ENCODE measurements at places on chromosomes 1 and 21. TPM values are rescaled to one million over a fixed set of nuclear protein-coding genes. Genes with fewer than 3 reads are reported as not detected.
A peak's percentile ranks its signal among the peaks of the same experiment; 100 is the strongest.

DNA sequence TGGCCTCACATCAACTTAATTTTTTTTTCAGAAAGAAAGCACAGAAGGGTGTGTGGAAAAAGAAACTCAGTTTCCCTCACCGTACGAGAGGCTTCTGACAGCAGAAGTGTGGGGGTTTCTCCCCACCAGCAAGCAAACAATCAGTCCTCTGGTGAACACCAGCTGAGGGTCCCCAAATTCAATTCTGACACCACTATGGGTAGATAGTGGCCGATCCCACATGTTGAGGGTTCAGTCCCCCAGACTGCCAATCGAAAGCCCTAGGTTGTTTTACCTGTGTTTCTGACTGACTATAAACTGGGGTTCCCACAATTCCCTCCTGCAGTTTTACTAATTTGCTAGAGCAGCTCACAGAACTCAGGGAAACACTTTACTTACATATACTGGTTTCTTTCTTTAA, 2.1 kb downstream of the IFI6 start:
- H3K4me3 ChIP-seq = no peak overlapping the region
- no peak for DNase-seq
- no peaks in the 10 kb centered on the region for H3K36me3 ChIP-seq
- H3K4me1 ChIP-seq = peaks cover 6% of the 10 kb centered on the region

GRCh38 chr1:85762804-85763203, 54.6 kb upstream of the ZNHIT6 start:
- no peaks in the 10 kb centered on the region for H3K4me1 ChIP-seq
- no peaks in the 10 kb centered on the region for H3K36me3 ChIP-seq
- no peaks in the 10 kb centered on the region for H3K27me3 ChIP-seq
- no peak for DNase-seq
- no peak overlapping the region for H3K27ac ChIP-seq

- no peak overlapping the region for H3K27ac ChIP-seq
- H3K4me1 ChIP-seq = peaks cover 15% of the 10 kb centered on the region
- no peak for DNase-seq
- H3K27me3 ChIP-seq = no peaks in the 10 kb centered on the region
- no peak overlapping the region for H3K4me3 ChIP-seq
Measured at GRCh38 chr1:205744403-205744802, 5.6 kb downstream of the NUCKS1 start.

DNA sequence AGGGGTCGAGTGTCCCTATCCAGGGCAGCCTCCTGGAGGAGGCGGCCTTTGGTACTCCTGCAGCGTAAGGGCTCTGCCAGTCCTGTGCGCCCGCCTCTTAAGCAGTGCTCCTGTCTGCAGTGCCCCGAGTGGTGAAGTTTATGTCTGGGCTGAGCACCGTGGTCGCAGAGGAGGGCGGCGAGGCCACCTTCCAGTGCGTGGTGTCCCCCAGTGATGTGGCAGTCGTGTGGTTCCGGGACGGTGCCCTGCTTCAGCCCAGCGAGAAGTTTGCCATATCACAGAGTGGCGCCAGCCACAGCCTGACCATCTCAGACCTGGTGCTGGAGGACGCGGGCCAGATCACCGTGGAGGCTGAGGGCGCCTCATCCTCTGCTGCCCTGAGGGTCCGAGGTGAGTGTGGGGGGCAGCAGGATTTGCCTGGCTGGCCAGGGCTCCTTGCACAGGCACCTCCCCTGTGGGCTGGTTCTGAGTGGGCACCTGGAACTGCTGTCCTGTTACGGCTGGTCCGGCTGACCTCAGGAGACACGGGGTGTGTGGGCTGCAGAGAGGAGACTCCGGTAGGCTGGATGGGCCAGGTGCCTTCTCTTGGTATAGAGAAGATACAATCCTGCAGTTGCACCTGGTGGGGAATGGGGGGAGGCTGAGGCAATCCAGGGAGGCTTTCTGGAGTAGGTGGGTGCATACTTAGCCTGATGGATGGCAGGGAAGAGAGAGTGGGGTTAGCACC, 66.8 kb downstream of the OBSCN start:
- H3K27ac ChIP-seq = no peak overlapping the region
- no peaks in the 10 kb centered on the region for H3K4me1 ChIP-seq
- H3K36me3 ChIP-seq = no peaks in the 10 kb centered on the region
- no peaks in the 10 kb centered on the region for H3K27me3 ChIP-seq

DNA sequence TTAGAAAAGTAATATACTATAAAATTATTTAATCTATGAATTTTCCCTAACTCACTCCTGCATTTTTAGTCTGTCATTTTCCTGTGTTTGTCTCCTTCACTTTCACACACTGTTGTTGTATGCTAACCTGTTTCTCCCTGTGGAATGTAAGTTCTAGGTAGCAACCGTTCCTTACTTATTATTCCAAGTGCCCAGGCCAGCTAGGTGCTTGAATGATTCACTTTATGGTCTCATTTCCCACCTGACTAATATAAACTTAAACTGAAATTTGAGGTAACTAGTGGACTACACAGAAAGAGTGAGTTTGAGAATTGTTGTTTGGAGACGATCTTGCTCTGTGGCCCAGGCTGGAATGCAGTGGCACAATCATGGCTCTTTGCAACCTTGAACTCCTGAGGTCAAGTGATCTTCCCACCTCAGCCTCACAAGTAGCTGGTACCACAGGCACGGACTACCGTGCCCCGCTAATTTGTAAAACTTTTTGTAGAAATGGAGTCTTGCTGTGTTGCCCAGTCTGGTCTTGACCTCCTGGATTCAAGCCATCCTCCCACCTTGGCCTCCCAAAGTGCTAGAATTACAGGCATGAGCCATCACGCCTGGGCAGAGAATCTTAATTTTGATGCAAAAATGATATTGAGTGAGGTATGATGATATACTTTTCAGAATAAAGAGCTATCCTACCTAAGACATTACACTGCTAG, 1.9 kb downstream of the ZYG11B start:
- H3K27me3 ChIP-seq = no peaks in the 10 kb centered on the region
- H3K36me3 ChIP-seq = 0 out of 2 replicates have a peak, but pooled peaks cover 2% of the 10 kb centered on the region
- H3K4me3 ChIP-seq = peak overlapping the region; percentile 79
- no peaks in the 10 kb centered on the region for H3K4me1 ChIP-seq
- no peak for DNase-seq

DNA sequence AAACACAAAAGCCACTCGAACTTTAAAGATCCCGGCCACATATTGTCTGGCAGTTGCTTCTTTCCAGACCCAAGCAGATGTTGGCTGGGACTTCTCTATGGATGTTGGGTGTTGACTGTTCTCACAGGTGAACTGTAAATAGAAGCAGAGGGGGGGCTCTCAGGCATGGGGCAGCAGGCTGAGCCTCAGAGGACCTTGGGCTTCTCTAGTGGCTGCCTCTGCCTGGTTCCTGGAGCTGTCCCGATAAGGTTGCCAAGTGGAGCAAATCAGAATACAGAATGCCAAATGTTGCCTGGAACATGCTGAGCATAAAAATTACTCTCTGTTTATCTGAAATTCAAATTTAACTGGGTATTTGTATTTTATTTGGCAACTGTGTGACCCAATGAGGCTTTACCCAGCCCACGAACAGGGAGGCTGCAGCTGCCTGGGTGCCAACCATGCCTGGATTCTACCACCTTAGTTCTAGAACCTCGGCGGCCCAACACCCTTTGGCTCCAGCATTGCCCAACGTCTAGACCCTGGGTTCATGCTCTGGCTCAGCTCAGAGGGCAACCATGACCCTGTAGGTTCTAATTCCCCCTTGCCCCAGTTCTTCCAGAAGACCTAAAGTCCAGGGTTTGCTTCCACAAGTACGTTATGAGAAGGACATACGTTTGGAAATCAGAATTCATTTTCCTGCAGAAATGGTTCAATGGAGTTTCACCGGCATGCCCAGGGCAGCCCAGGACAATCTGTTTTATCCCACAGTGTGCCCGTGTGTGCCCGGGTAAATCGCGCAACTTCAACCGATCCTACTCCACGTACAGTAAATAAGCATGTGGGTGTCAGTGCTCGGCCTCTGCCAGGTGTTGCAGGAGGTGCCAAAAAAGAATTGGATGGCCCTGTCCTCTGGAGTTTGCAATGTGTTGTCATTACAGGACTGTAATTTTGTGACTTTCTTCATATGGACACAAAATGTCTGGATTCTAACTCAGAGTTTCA, 5.4 kb upstream of the SLC45A1 start:
- no peaks in the 10 kb centered on the region for H3K36me3 ChIP-seq
- no peak for DNase-seq
- H3K4me3 ChIP-seq = no peak overlapping the region
- peaks cover under 1% of the 10 kb centered on the region for H3K4me1 ChIP-seq
- H3K27me3 ChIP-seq = no peaks in the 10 kb centered on the region
- no peak overlapping the region for H3K27ac ChIP-seq

GRCh38 chr1:27545876-27546275, 55.9 kb upstream of the WASF2 start:
- no peak overlapping the region for H3K4me3 ChIP-seq
- H3K36me3 ChIP-seq = no peaks in the 10 kb centered on the region
- H3K4me1 ChIP-seq = peaks cover 29% of the 10 kb centered on the region
- DNase-seq = no peak

DNA sequence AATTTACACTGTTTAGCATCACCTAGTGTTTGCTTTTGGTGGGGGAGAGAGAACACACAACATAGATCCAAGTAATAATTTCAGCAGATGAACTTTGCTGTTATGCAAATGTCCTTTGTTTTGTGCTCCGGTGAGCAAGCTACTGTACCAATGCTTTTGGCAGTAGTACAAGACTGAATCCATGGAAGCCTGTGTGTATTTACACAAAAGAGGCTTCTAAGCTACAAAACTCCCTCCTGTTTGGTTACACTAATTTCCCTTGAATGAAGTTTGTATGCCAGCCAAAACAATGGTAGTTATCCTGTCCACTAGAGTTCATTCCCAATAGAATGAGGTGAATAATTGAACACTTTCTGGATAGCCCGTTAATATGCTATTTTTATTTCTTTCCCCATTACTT, 320.5 kb downstream of the KCTD3 start:
- H3K27ac ChIP-seq = no peak overlapping the region
- no peaks in the 10 kb centered on the region for H3K36me3 ChIP-seq
- no peaks in the 10 kb centered on the region for H3K27me3 ChIP-seq
- no peak overlapping the region for H3K4me3 ChIP-seq

GRCh38 chr1:180135535-180135934, 19.1 kb upstream of the QSOX1 start:
- no peaks in the 10 kb centered on the region for H3K27me3 ChIP-seq
- H3K36me3 ChIP-seq = no peaks in the 10 kb centered on the region
- H3K4me1 ChIP-seq = no peaks in the 10 kb centered on the region
- H3K4me3 ChIP-seq = no peak overlapping the region
- DNase-seq = no peak

- DNase-seq = no peak
- no peak overlapping the region for H3K4me3 ChIP-seq
Measured at GRCh38 chr1:22666412-22666811, 13.4 kb downstream of the C1QB start.

PDPN gene
- not detected for polyA plus RNA-seq

Measured in SK-N-SH (cell line).